ENCODE measurements at places on chromosomes 2 and 18. TPM values are rescaled to one million over a fixed set of nuclear protein-coding genes. Genes with fewer than 3 reads are reported as not detected.

SPHKAP gene
- not detected for total RNA-seq

CRYGC gene
- total RNA-seq: not detected

TMEM169 gene
- total RNA-seq: 0.40 TPM

SPATA3 gene
- total RNA-seq: not detected

ZNF519 gene
- 5.0 TPM for total RNA-seq

DNA sequence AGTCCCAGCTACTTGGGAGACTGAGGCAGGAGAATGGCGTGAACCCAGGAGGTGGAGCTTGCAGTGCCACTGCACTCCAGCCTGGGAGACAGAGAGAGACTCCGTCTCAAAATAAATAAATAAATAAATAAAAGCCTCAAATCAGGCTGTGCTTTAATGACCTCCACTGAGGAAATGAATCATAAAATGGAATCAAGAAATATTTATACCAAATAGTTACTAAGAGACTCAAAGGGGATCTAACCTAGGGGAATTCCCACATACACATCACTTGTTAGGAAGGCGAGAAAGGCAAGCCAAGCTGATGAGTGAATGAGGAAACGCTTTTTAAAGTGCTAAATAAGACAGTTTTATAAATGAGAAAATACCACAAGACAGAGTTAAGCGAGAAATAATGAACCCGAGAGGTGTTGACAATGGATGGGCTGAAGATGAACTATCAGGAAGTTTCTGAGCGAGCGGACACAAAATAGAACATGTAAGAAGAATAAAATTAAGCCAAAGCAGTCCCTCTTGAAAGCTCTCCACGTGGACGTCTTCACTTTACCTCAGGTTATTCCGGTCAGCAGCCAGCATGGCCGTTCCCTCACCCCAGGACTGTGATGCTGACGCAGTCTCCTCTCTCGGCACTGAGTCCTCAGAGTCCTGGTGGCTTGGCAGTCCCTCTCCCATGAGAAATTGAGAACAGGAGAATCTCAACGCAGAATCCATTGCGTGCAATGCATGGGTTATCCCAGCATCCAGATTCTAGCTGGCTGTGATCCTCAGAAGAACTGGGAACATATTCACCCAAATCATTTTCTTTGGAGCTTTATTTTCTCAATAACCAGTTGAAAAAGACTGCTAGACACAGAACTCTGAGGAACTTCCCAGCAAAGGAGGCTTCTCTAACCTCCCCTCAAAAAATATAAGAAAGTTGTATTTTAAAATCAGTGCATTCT lies 22.3 kb downstream of the PXDN start:
- DNase-seq: peak; percentile 92

DNA sequence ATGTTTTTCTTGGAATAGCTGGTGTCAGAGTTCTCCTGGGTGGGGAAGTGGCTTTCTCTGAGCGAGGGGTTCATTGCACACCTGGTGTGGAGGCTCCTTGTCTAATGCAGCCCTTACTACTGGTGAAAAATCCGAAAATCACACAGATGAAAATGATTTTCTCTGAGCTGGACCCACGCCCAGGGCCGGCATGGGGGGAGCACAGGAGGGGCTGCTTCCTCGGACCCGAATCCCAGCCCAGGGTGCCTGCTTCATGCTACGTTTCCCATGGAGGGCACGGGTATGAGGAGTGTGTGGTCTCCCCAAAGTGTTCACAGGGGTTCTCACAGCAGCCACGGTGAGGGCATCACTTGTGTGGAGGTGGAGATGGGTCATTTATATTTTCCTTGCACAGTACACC lies 288.0 kb upstream of the HDAC4 start:
- no peak for DNase-seq

- DNase-seq: no peak
Measured at GRCh38 chr2:147715807-147716206, 129.0 kb upstream of the ACVR2A start.

- no peak for DNase-seq
Measured at GRCh38 chr2:80365762-80366161, 61.2 kb upstream of the LRRTM1 start.

DNA sequence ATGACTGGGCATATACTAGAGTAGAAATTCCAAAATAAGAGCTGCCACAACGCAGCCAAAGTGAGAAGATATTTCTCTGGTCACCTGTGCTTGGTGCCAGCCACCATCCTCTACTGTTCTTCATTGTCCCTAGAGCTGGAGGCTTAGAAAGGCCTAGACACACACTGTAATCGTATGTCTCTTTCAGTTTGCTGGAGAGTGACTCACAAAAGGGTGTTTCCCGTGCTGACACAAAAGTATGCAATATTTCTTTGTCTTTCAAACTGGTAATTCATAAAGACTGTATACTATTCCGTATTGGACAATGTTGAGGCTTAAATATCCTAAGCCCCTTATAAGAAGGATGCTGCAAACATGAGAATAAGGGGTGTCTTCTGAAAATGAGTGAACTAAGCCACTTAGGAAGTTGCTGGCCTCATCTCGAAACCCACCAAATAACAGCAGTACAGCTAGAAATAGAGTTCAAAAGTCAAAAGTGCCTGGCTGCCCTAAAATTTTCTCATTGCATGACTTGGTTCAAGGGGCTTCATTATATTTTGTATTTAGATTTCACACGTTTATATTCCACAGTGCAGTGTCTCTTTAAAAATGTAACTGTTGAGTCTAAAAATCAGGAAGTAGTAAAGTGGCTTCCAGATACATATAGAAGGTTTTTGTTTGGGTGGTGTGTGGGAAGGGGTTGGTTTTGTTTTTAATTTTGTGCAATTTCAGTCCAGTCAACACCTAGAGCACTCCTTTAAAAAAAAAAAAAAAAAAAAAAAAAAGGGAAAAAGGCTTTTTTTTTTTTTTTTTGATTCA lies 601.1 kb downstream of the ARHGAP15 start:
- DNase-seq: peak; percentile 49

DNA sequence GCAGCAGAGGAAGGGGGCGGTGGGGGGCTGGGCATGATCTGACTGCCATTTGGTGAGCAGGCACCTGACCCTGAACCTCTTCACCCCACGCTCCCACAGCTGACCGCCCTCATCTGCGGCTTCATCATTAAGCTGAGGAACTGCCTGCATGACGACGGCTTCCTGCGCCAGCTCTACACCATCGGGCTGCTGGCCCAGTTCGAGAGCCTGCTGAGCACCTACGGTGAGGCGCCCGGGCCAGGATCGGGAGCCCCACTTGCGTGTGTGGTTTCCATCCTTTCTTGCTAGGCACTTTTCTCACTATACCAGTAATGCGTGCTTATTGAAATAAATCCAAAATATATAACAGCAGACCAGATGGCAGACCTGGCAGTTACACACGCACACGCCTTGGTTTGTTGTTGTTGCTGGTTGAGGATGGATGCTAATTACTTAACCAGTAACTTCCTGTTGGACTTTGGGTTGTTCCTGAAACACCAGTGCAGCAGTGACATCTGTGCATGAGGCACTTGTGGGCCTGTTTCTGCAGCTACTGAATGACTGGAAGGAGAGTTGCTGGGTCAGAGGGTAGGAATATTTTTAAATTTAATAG lies 43.7 kb downstream of the COA5 start:
- no peak for DNase-seq

DNA sequence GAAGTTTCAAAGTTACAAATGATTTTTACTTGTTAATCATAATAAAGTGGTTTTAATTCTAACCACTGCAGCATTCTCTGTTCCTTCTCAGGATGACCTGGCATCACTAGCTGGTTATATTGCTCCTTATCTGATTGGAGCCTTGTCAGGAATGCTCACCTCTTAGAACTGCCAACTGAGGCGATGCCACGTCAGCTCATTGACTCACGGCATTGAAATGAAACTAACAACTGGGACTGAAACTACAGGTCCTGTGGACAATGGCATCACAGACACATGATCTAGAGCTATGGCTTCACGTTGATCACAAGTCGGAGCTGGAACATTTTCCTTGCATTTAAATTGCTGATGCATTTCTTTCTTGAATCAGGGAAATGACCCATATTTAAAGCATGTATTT lies 54.9 kb upstream of the MAP2 start:
- DNase-seq: peak; percentile 97

DNA sequence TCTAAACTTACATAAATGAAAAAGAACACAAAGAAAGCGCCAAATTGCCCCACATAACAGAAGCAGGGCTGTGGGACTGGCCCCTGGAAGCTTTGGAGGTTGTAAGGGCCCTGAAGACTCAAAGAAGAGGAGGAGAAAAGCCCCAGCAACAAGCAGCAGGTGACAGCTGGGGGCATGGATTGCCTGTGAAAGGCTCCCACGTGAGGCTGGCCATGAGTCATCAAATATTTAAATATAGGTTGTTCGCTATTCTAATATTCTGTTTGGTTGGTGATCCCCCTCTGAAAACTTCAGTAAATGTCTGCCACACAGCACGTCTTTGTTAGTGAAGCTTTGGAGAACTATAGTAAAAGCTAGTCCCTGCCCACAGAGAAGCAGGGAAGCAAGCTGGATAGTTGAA lies 132.4 kb downstream of the MREG start:
- DNase-seq: peak; percentile 36

DNA sequence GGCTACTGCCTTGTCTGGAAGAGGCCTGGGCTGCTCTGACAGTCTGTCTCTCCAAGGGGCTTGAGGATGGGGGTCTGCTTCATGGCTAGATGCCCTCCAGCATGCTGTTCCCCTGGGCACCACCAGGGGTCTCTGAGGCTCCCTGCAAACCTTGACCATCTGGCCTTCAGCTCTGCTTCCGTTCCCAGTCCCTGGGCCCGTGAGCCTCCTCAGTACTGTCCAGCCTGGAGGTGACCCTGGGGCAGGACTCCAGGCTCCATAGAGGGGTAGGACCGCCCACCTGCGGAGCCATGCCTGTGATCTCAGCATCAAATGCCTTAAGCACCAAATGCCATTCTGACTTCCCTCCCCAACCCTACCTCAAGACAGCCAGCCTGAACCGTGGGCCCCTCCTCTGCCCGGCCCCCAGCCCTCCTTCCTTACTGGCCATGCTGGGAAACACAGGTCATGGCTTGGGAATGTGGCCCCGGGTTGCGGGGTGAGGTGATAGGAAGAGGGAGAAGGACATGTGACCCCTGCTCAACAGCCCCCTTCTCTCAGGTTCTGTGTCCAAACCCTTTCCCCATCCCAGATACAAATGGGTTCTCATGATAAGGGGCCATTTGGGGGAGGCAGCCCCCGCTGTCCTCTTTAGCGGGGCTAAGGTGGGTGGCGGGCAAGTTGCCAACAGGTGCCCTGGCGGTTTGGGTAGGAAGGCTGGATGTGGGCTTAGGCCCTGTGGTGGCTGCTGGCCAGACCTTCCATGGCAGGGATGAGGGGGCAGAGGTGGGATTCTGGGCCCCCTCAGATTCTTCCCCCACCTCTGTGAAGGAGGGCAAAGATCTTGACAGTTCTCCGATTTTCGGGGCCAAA lies 25.0 kb downstream of the SPEG start:
- DNase-seq: peak; percentile 52

- DNase-seq: no peak
Measured at GRCh38 chr2:11303290-11304013, 41.0 kb downstream of the ROCK2 start.
